ENCODE measurements at places on chromosomes 11 and 22. TPM values are rescaled to one million over a fixed set of nuclear protein-coding genes. Genes with fewer than 3 reads are reported as not detected.

CSRP3 gene
- not detected for total RNA-seq

DDT gene
- 181 TPM for total RNA-seq

HBG1 gene
- total RNA-seq: 1.9 TPM

CCDC81 gene
- 0.19 TPM for total RNA-seq

IL17REL gene
- total RNA-seq: not detected

UCP2 gene
- total RNA-seq: 224 TPM

DNA sequence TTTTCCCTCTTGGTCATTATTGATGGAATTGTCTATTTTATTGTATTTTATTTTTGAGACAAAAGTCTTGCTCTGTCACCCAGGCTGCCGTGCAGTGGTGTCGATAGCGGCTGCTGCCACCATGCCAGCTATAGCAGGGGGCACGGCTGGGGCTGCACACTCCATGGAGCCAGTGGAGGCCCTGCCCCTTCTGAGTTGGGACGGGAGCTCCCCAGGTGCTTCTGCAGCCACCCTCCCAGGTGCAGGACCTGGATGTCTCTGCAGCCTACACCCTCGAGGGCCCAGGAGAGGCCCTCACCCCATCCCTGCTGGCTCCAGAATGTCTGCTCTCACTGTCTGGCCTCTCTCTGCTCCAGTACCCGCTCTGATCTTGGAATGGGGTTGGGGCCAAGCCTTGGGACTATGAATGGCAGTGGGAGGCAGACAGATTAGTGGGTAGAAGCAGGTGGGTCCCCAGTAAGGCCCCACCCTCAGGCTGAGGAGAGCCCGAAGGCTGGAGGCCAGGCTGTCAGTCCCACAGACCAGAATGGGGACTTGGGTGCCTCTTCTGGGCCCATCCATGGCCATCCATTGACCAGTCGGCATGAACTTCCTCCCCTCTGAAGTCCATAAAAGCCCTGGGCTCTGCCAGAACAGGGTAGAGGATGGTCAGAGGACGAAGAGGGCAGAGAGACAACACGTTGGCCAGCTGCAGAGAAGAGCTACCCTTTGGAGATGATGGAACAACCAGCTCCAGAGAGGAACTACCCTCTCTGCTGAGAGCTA, 49.6 kb upstream of the ATXN10 start:
- no peak overlapping the region for H3K4me3 ChIP-seq
- no peaks in the 10 kb centered on the region for H3K36me3 ChIP-seq
- no peak overlapping the region for H3K27ac ChIP-seq
- H3K27me3 ChIP-seq: no peaks in the 10 kb centered on the region
- no peaks in the 10 kb centered on the region for H3K4me1 ChIP-seq

DNA sequence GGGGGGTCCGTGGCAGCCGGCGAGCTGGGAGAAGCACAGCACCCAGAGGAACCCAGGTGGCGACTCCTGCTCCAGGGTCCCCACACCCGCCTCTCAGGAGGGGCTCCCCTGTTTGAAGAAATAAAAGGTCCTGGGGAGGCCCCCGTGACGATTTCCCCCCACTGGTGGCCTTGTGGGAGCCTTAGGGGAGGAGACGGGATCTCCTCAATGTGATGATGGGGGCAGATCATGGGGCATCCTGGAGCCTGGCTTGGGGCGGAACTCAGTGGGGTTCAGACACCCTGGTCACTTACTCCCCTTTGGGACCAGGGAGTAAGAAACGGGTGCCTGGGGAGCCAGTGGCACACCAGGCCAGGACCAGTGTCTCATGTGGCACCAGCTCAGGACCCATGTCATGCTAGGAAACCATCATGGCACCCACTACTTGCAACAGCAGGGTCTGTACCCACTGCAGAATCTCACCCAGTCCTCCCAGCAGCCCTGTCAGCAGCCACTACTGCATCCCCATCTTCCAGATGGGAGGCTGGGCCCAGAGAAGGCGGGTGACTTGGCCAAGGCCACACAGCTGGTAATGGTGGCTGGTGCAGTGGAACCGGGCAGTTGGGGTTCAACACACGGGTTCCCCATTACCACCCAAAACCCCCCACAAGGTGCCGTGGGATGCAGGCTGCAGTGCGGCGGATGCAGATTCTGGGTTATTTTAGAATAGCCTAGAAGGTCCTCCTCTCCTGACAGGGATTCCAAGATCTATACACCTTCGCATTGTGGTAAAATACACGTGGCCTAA, 130.7 kb downstream of the CTTN start:
- H3K4me1 ChIP-seq: no peaks in the 10 kb centered on the region
- no peak for DNase-seq
- H3K27ac ChIP-seq: no peak overlapping the region
- no peaks in the 10 kb centered on the region for H3K27me3 ChIP-seq
- H3K36me3 ChIP-seq: no peaks in the 10 kb centered on the region
- no peak overlapping the region for H3K4me3 ChIP-seq

DNA sequence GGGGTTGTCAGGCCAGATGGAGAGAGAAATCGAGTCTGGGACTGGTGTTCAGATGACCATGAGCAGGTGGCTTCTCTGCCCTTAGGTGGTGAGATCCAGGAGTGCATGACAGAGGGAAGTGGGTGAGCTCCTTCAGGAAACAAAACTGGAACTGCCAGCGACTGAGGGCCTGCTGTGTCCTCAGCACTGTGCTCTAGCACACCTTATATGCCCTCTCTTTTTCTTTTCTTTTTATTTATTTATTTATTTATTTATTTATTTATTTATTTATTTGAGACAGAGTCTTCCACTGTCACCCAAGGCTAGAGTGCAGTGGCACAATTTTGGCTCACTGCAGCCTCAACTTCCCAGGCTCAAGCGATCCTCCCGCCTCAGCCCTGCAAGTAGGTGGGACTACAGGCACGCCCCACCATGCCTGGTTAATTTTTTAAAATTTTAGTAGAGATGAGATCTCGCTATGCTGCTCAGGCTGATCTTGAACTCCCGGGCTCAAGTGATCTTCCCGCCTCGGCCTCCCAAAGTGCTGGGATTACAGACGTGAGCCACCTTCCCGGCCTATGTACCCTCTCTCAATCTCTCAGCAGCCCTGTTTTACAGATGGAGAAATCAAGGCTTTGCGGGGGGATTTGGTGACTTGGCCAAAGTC, 14.8 kb upstream of the RASD2 start:
- no peaks in the 10 kb centered on the region for H3K36me3 ChIP-seq
- no peak overlapping the region for H3K4me3 ChIP-seq
- H3K27ac ChIP-seq: no peak overlapping the region
- H3K4me1 ChIP-seq: no peaks in the 10 kb centered on the region
- H3K27me3 ChIP-seq: no peaks in the 10 kb centered on the region

DNA sequence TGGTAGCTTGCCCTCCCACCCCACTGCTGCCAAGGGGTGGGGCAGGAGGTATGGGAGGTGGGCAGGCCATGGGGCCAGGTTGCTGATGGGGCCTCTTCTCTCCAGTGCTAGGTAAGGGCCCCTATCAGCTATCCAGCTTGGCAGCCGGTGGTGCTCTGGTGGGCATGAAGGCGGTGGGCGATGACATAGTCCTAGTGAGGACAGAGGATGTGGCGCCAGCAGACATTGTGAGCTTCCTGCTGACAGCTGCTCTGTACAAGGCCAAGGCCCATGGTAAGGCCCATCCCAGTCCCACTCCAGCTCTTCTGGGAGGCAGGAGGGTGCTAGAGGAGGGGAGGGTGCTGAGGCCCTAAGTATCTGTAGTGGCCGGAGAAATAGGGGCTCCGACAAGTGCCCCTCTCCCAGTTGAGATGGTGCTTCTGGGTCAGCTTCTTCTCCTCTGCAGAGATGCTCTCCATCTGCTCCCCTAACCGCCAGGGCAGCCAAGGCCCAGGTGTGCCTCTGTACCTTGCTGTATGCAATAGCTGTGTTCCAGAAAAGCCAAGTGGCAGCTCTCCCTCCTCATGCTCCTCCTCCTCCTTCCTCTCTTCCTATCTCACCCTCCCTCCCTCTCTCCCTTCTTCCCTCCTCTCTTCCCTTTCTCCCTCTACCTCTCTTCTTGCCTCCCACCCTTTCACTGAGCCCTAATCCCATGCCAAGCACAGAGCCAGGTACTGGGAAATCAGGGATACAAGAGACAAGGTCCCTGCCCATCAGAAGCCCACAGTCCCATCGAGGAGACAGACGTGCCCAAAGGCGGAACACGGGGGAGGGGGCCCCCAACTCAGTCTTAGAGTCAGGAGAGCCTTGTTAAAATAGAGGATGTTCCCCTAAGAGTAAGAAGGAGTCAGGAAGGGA, 55.3 kb downstream of the OTOG start:
- H3K36me3 ChIP-seq: no peaks in the 10 kb centered on the region
- H3K4me1 ChIP-seq: no peaks in the 10 kb centered on the region
- DNase-seq: no peak
- no peak overlapping the region for H3K27ac ChIP-seq
- H3K4me3 ChIP-seq: no peak overlapping the region
- no peaks in the 10 kb centered on the region for H3K27me3 ChIP-seq

- H3K27me3 ChIP-seq: no peaks in the 10 kb centered on the region
- peak; percentile 54 for DNase-seq
- no peaks in the 10 kb centered on the region for H3K4me1 ChIP-seq
- no peak overlapping the region for H3K4me3 ChIP-seq
- H3K36me3 ChIP-seq: no peaks in the 10 kb centered on the region
Measured at GRCh38 chr22:41966607-41967240, 2.5 kb upstream of the SEPTIN3 start.

DNA sequence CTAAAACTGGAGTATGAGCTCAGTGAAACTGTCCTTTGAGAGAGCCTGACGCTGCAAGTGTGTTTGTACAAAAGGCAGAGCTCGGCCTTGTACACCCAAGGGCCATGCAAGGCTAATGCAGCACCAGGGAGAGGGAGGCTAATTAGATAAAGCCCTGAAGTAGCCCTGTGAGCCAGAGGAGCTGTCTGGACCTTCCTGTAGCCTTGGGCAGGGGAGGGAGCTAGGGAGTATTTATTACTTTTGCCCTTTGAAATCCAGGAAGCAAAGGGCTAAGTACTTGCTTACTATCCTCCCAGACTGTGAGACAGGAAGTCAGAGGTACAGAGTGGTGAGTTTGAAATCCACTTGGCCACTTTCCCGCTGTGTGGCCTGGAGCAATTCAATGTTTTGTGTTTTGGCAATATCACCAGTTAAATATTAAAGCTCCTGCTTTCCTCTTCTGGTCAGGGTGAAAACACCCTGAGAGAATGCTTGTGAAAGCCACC, 10.2 kb upstream of the LDHA start:
- no peaks in the 10 kb centered on the region for H3K36me3 ChIP-seq
- no peaks in the 10 kb centered on the region for H3K27me3 ChIP-seq
- peak overlapping the region; percentile 98 for H3K27ac ChIP-seq

DNA sequence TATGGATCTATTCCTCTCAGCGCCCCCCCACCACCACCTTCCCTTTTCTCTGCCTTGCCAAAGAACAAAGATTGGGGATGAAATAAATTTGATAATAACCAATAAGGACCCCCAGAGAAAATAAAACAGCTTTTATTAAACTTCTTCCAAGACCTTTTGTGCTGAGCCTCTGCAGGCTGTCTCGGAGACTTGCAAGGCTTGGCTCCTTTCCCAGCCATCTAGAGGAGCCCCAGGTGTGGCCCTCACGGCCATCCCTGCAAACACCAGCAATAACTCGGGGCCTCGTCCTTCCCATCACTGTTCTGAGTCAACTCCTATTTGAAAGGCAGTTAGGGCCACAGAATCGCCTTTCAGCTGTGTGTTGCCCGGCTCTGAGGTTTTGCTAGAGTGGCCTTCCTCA, 51.2 kb upstream of the LMO1 start:
- no peak overlapping the region for H3K4me3 ChIP-seq
- no peaks in the 10 kb centered on the region for H3K4me1 ChIP-seq
- H3K36me3 ChIP-seq: no peaks in the 10 kb centered on the region

- H3K4me1 ChIP-seq: no peaks in the 10 kb centered on the region
- DNase-seq: no peak
Measured at GRCh38 chr11:94100253-94100652, 28.4 kb upstream of the PANX1 start.

- no peaks in the 10 kb centered on the region for H3K36me3 ChIP-seq
- no peak for DNase-seq
- H3K27me3 ChIP-seq: no peaks in the 10 kb centered on the region
- no peak overlapping the region for H3K4me3 ChIP-seq
Measured at GRCh38 chr11:1943977-1944376, 3.2 kb upstream of the MRPL23 start.

- no peak for DNase-seq
- H3K4me3 ChIP-seq: no peak overlapping the region
- H3K27ac ChIP-seq: no peak overlapping the region
Measured at GRCh38 chr22:48491451-48491941, 1336.2 kb downstream of the BRD1 start.

- no peaks in the 10 kb centered on the region for H3K36me3 ChIP-seq
- H3K4me3 ChIP-seq: no peak overlapping the region
- no peak for DNase-seq
- no peaks in the 10 kb centered on the region for H3K27me3 ChIP-seq
Measured at GRCh38 chr11:38530226-38530625, 1932.2 kb upstream of the RAG2 start.

DNA sequence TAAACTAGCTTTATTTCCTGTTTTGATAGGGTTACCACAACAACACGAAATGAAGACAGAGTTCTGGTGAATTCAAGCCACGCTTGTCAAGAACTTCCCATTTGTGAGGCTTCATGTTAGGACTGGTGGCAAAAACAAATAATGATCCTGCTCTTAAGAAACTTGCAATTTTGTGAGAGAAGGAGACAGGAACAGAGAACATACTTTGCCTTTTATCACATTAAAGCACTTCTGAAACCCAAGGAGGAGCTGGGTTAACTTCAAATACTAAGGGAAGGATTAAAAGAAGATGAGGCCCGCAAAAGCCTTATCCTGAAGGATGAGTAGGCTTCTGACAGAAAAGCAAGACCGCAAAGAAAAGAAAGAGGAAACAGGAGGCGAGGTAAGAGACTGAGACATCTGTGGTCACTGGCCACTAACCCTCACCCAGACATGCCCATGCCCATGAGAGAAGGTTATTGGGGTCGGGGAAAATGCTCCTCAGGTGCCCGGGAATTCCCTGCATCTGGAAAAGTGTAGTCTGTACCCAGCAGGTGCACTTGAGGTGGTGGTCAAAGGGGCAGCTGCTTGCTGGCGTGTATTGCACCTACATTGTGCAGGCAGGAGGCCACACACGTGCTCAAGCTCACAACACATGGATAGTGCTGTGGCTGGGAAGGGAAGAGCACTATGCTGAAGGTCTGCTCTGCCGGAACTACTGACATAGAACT, 50.5 kb downstream of the MAPK1 start:
- peaks cover 16% of the 10 kb centered on the region for H3K4me1 ChIP-seq
- DNase-seq: peak; percentile 61
- no peaks in the 10 kb centered on the region for H3K27me3 ChIP-seq
- peak overlapping the region; percentile 29 for H3K4me3 ChIP-seq
